ENCODE measurements at places on chromosomes 11 and 22.

GRCh38 chr11:121086866-121087265 lies 14.2 kb upstream of the TECTA start:
- DNase-seq: no peak

GRCh38 chr11:72369743-72370142 lies 64.6 kb downstream of the CLPB start:
- DNase-seq: no peak

DNA sequence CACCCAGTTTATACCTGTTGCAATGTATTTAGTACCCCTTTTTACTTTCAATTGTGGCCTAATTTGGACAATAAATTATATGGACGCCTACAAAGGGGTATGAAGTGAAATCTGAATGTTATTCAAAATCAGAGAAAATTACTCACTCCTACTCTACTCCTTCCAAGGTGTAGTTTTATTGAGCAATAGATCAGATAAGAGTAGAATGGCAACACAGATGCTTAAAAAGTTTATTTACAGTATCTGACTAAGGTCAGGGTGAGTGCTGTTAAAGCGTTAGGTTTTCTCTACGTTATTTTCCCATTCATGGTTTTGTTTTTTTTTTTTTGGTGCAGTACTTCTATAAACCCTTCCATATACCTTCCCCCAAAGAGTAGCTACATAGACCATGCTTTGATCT lies 805.6 kb downstream of the KCNA4 start:
- no peak for DNase-seq

DNA sequence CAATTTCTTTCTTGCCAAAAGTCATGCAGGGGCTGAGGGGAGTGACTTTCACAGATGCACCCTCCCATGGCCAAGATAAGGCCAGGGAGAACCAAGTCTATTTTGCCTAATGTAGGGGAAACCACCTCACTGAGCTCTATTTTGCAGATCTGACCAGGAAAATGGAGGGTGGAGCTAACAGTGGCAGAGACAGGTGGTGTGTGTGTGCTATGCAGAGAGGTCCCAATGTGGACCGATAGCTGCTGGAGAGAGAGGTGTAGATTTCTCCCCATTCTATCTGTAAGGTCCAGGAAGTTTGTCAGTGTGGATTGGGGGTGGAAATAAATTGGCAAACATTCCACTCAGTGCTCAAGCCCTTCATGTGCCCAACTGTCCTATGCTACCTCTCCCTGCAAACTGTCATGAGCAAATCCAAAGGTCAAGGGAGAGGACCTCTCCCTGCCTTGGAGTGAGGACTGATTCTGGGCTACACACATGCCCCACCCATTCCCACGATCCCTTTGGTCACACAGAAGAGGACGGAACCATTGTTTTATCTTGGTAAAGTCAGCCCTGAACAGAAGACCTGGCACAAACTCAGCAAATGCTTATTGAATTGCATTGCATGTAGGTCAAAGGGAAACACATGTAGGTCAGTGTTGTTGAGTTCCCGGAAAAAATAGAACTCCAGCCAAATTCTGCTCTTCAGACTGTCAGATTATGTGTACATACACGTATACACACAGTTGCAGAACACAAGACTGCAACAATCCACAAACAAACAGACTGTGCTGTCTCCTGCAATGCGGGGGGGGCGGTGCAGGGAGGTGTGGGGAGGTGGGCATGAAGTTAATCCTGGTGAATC lies 65.9 kb downstream of the C11orf58 start:
- no peak for DNase-seq

GRCh38 chr11:116861539-116861938 lies 24.1 kb upstream of the APOA1 start:
- DNase-seq: no peak

GRCh38 chr11:120657306-120658070 lies 145.9 kb downstream of the GRIK4 start:
- no peak for DNase-seq

DNA sequence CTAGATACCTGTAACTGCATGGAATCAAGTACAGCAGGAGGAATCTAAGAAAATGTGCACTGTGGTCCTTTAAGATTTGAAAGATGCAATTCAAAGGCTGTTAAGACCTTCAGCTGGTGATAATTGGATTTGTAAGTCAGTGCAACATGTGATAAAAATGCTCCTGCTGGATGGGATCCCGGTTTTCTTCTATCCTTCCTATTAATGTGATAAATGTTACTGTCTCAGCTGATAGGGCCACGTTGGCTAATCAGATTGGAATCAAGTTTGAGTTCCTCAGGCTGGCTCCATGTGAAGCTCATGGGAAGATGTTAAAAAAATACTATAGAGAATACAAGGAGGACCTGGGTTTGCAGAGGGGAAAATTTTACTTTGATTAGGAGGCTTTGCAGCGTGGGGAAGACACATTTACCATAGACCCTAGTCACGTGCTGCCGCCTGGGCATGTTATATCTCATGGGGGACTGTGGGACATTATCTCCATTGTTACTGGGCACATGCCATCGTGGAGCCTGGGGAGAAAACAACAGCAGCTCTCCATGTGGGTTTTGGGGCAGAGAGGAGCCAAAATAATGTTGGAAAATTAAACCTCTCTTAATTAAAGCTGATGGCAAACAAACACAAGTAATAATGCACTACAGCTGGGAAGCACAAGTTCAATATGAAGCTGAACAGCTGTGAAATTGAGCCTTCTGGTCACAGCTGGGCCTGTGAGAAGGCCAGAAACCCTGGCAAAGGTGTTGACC lies 652.5 kb downstream of the NTM start:
- DNase-seq: no peak

GRCh38 chr11:25988178-25988577 lies 343.8 kb upstream of the ANO3 start:
- no peak for DNase-seq

DNA sequence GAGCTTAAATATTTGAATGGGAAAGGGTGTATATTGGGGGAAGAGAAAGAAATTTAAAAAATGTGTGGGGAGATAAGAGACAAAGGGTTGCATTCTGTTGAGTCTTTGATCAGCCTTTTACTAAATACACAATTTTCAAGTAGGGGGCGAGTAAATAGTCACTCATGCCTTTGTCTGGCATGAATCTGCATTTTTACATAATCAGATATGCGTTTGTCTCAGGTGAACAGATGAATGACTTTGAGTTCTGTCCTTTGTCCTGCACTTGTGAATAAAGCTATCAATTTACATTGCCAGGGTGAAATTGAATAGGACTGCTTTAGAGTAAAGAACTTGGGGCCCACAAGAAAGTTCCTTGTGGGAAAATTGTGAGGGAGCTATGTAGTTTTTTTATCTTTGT lies 523.6 kb upstream of the LUZP2 start:
- no peak for DNase-seq

Measured in substantia nigra (tissue), 51 donors.